ENCODE measurements at places on chromosomes 7 and 10. TPM values are rescaled to one million over a fixed set of nuclear protein-coding genes. Genes with fewer than 3 reads are reported as not detected.

DNA sequence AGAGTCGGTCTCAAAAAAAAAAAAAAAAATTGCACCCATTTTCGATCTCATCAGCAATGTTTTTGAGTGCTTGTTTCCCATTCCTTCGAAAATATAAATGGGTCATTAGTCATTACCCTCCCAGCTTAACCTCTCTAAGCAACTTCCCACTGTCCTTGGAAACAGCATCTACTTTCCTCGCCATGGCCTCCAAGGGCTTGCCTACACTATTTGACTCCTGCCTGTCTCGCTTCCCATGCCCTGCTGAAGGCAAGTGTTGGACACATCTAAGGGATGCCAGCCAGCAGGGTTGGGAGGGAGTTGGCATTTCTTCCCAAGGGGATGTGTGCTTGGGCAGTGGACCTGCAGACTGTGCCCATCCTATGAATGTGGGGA lies 12.7 kb upstream of the RHBDD2 start:
- no peak for DNase-seq

Gene PCDH15
- 5.5 TPM for polyA plus RNA-seq

GRCh38 chr10:24262929-24263590 lies 54.1 kb downstream of the KIAA1217 start:
- DNase-seq = no peak

Gene SLC26A4
- 2.8 TPM for polyA plus RNA-seq

DNA sequence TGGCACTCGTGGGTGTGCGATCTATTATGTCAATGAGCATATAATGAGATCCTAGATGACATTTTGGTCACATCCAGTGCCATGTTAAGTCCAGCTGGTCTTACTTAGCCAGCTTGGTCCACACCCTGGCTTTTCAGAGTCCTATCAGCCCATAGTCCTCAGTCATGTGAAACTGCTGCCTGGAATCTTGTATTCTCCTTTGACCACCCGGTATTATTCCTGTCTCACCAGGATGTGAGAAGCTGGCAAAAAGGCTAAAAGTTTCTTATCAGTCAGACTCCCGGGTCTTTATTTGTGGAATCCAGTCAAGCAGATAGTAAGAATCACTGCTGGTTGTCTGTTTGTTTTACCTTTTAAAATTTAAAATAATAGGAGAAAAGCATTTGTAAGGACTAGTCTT lies 705.6 kb upstream of the GHITM start:
- no peak for DNase-seq

DNA sequence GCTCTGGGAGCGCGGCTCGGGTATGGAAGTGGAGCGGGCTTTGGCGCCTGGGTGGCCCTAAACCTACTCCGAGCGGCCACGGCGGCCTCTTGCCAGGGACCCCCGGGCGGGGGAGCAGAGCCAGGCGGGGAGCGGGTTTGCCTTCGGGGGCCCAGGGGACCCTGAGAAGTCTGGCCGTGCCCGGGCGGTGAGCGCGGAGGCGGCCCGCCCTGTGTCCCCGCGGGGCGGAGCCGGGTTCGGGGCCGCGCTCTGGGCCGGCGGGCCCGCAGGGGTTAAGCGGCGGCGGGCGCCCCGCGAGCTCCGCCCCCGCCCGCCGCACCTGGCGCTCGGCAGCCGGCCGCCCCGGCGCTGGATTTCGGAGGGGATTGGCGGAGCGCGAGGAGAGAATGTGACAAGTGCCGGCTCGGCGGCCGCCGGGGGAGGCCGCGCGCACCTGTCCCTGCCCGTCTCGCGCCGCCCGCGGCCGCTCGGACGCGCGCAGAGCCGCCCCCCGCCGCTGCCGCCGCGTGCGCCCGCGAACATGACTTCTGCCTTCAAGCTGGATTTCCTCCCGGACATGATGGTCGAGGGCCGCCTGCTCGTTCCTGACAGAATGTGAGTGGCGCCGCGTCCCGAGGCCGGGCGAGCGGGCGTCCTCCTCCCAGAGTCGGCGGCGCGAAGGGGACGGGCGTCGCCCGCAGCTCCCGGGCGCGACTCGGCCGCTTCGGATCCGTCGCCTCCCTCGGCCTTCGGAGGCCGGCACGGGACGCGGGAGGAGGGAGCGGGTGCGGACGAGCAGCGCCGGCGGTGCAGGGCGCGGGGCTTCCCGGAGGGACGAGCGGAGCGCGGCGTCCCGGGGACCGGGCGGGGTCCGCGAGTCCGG lies at the start of gene CELF2:
Gene CELF2 (plus strand): TSS at position 303 of the 862 bp plus-strand sequence. CDS start 218 bp downstream, at position 521.
- DNase-seq = peak; percentile 51

Gene CRHR2
- 0.20 TPM for polyA plus RNA-seq

Gene CHN2
- 14.7 TPM for polyA plus RNA-seq

- DNase-seq = no peak
These were observed 1.5 kb downstream of the CYP3A7 start for GRCh38 chr7:99733448-99733847.

GRCh38 chr7:132758986-132759385 lies 182.7 kb upstream of the PLXNA4 start:
- no peak for DNase-seq

DNA sequence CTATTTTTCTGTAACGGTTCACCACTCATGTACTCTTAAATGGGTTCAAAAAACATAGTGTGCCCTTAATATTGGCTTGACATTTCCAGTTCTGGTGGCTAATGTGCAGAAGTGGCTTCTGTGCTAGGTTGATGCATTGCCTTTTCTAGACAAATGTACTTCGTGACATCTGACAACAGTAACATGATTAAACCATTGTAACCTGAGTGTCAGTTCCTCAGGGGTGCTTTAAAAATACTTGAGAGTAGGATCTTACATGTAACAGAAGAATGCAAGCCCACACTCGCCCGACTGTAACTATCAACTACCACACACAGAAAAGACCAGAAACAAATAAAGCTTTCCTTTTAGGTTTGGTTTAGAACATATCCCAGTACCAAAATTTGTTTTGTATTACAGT lies 393.4 kb upstream of the NFE2L3 start:
- DNase-seq = no peak

Gene ENO4
- polyA plus RNA-seq = 3.6 TPM

- DNase-seq = peak; percentile 46
These were observed 1454.1 kb downstream of the GATA3 start for GRCh38 chr10:9508606-9509005.

Gene OR2A42
- polyA plus RNA-seq = 0.58 TPM

Gene PUS7
- polyA plus RNA-seq = 26.0 TPM
